Stimulated activated CD4-positive, alpha-beta T cell treated with anti-CD3 and anti-CD28 coated beads, Interleukin-4, amount 100 ng/mL, for 24 hours (primary cell): ENCODE measurements at places on chromosomes 16 and 17.

DNA sequence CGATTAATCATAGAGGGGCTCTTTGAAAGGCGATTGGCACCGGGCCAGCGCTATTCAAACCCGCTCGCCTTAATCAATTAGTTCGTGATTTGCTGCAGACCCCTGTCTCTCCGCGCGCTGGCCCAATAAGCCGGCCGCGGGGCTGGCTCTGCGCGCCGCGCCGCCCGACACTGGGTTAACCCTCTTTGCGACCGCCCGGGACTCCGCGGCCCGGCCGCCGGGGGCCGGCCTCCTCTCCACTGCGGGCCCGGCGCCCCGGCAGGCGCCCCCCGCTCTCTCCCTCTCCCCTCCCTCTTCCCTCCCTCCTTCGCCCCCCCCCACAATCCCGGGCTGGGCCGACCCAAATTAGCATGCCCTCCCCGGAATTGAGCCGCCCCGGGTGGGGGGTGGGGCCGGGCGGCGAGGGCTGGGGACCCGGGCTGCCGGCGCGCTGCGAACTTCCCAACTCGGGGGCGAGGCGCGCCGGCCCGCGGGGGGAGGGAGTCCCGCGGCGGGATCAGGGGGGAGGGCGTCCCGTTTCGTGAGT, 428 bp upstream of the SALL1 start:
- DNase-seq, result no peak

DNA sequence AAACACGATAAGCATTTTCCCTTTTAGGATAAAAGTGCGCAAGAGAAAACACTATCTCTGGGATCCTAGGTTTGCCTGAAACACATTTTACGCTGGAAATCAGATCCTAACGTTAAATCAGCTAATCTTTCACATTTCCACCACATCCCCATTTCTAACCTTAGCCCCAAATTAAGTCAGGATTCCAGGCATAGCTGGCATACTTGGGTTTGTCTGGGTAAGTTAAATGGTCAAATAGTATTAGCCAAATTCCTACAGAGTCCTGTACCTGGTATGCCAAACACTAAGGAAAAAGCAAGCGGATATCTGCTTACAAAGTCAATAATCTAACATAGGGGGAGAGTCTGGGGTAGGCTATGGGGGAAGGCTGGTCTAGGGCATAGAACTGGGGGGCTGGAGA, 557.4 kb upstream of the ZFHX3 start:
- DNase-seq, result no peak

GRCh38 chr17:73770849-73771229, 126.6 kb upstream of the SDK2 start:
- DNase-seq, result no peak

DNA sequence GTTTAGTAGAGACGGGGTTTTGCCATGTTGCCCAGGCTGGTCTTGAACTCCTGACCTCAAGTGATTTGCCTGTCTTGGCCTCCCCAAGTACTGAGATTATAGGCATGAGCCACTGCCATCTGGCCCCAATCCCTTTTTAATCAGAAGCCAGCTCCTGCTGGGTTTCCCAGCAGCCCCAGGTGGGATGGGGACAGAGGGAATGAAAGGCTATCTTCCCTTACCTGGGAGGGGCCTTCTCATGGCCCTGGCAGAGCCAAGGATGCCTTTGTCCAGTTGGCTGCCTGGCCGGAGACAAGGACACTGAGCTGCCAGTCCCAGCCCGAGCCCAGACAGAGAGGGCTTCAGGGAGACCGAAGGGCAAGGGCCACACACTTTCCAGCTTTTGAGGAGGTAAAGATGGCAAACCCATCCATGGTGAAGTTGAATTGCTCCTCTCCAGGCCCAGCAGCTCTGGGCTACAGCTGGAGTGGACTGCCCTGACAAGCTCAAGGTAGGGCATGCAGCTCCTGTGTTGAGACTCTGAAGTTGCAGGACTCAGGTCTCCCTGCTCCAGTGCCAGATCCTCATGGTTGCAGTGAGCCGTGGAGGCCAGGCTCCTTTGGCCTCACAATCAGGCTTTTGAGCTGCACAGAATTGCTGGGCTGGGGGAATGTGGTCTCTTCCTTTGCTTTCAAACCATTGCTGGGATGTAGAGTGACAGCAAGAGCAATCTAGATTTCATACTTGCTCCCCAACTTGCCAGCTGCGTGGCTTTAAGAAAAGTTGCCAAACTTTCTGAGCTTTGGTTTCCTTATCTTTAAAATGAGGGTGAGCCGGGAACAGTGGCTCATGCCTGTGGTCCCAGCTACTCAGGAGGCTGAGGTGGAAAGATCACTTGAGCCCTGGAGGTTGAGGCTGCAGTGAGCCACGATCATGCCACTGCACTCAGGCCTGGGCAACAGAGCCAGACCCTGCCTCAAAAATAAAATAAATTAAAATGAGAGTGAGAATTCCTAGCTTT, 44.5 kb upstream of the IL34 start:
- no peak for DNase-seq

DNA sequence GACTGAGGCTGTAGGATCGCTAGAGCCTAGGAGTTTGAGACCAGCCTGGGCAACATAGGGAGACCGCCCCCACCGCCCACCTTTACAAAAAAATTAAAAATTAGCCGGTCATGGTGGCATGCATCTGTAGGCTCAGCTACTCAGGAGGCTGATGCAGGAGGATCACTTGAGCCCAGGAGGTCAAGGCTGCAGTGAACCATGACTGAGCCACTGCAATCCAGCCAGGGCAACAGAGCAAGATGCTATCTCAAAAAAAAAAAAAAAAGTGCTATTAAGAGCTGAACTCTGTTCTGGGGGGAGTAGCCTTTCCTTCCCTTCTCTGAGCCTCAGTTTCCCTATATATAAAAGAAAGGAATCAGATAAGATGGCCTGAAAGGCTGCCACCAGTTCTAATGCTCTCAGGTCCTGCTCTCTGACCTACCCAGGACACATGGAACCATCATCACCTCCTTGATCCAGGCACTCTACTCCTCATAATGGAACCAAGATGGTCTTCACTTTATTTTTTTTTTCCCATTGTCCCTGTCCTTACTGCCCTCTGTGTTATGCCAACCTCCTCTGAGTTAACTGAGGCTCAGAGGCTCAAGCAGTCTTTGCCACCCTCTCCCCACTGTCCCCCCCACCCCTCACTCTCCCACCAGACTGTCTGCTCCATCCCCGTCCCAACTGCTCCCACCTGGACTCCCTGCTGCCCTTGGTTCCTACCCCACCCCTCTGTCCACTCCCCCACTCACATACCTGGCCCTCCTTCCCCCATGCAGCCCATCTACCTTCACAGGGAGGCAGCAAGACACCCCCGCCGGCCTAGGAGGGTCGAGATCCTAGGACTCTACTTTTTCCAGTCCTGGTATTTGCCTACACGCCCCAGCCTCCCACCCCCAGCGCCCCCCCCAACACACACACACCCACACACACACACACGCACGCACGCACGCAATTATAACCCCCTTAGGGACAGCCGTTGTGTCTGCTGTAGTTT, 23.8 kb upstream of the EIF1 start:
- DNase-seq, result no peak

DNA sequence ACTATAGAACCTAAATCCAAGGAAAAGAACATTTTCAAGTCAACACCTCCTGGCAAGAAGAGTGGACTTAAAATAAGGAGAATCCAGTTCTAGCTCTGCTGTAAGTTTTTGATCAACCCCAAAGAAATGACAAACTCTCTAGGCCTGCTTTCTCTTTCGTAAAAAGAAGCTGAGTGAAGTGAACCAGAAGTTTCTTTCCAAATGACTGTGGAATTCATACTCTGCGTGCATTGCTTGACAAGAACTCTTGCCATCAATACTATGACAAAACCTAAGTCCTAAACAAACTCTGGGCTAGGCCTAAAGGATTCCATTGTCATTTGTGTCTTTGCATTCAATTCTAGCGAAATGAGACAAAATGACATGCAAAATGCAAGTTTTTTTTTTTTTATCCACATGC, 187.5 kb upstream of the SOX9 start:
- no peak for DNase-seq

DNA sequence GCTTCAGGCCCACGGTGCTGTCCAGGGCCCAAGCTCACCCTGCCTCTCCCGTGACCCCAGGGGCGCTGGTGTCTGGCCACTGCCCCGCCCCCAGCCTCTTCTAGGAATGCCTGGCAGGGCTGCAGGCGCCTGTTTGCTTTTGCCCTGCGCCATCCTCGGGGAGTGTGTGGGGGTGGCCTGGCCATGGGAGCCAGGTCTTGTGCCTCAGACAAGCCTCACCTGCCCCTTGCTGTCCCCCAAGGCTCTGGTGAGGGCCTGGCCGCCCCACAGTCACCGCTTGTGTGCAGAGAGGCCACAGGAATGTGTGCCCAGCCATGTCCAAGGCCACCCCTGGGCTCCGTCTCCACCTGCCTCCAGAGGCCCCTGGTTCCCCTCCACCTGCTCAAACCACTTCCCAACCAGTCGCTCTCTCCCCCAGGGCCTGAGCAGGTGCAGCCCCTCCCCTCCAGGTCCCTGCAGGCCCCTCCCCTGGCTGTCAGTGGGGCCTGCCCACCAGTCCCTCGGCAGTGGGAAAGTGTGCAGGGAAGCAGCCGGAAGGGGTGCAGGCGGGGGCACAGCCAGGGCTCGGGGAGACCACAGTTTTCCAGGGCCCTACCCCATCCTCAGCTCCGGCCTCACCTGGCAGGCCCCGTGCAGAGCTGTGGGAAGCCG, 841 bp upstream of the IGFALS start:
- no peak for DNase-seq

GRCh38 chr16:76345163-76345661, 68.0 kb downstream of the CNTNAP4 start:
- no peak for DNase-seq

- DNase-seq, result no peak
These were observed 165.0 kb upstream of the ELAC2 start for GRCh38 chr17:13182854-13183253.

DNA sequence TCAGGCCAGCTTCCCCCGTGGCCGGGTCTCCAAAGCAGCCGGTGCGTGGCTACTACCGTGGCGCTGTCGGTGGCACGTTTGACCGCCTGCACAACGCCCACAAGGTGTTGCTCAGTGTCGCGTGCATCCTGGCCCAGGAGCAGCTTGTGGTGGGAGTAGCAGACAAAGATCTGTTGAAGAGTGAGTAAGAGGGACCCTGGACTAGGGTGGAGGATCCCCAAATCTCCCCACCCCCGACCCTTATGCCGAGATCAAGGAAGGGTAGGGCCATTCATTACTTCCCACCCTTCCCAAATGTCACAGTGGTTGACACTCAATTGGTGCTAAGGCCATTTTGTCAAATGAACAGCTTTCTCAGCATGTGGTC, 1.2 kb downstream of the COASY start:
- no peak for DNase-seq

GRCh38 chr16:1378804-1379303, 27.1 kb downstream of the GNPTG start:
- peak; percentile 78 for DNase-seq

GRCh38 chr17:82350182-82351030, 8.6 kb upstream of the TEX19 start:
- DNase-seq, result peak; percentile 54

GRCh38 chr17:31052187-31052889, 42.4 kb upstream of the NF1 start:
- DNase-seq, result no peak

GRCh38 chr17:4504188-4504587, 5.5 kb downstream of the SPNS2 start:
- DNase-seq, result no peak

- no peak for DNase-seq
These were observed 8.5 kb downstream of the SCGB1C2 start for GRCh38 chr17:145671-146541.

DNA sequence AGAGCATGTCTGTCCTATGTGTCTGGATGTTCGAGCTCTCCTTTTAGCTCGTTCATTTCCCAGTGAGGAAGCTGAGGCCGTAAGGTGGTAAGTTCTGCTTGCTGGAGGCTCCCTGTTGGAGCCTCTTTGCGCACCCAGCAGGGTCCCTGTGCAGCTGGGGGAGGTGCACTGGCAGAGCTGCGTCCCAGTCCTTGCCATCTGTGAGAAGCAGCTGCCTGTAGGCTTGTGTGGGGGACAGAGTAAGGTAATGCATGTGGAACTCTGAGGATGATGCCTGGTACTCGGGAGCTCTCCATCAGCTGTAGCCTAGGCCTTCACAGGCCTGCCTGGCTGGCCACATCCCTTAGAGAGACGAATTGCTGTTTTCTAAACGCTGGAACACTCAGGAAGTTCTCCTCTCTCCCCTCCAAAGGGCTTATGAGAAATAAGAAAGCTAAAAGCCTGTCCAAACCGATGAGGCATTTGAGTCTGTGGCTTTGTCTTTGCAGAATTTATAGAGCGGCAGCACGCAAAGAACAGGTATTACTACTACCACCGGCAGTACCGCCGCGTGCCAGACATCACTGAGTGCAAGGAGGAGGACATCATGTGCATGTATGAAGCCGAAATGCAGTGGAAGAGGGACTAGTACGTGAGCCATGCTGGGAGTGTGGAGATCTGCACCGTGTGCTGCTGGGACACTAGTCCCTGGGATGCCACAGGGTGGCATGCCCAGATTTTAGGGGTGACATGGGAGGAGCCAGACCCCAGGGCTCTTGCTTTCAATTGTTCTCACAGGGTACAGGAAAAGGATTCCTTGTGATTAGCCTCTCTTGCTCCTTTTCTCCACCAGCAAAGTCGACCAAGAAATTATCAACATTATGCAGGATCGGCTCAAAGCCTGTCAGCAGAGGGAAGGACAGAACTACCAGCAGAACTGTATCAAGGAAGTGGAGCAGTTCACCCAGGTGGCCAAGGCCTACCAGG, 1.6 kb downstream of the NDUFB10 start:
- peak; percentile 67 for DNase-seq

DNA sequence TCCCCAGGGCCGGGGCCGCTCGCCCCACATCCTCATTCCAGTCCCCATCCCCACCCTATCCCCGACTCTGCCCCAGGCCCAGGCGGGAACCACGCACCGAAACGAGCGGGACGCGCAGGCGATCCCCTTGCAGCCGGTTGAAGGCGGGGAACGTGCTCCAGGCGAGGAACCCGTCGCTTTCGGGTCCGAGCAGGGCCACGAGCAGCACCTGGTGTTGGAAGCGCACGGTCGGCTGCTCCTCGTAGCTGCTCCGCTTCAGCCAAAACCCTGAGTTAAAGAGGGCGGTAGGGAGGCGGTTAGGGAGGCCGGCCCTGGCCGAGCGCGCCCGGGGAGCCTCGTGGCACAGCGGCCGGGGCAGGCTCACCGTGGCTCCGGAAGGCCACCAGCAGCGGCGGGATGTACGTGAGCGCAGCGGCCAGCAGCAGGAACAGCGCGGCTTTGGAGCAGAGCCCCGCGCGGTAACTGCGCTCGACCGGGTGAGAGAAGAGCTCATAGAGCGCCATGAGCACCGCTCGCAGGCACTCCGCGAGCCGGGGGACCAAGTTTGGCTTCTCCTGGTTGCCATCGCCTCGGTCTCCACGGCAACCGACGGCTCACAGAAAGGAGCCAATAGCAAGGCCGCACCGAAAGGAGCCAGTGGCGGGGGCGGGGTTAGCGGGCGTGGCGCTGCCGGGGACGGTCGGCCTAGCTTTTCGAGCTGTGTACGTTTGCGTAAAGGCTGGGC, at the start of gene TMEM231:
TMEM231 (minus strand) TSS at position 546 of the 724 bp plus-strand sequence; CDS start at position 503, 43 bp downstream.
- peak; percentile 98 for DNase-seq

- DNase-seq, result no peak
These were observed 16.6 kb downstream of the ZFHX3 start for GRCh38 chr16:73031155-73031866.

DNA sequence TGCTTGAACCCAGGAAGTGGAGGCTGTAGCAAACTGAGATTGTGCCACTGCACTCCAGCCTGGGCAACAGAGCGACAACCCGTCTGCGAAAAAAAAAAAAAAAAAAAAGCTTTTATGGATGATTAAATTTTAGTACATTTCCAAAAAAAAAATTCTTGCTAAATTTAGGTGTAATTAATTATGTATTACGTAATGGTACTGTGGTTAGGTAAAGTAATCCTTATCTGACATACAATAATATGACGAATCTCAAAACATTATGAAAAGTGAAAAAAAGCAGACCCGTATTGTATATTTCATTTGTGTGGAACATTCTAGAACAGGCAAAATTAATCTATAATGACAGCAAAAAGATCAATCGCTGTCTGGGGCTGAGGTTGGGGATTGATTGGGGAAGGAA, 10.3 kb upstream of the CORO1A start:
- no peak for DNase-seq
